CD4-positive, alpha-beta memory T cell (primary cell): ENCODE measurements at places on chromosomes 5 and 9.

- DNase-seq: no peak
These were observed 26.0 kb downstream of the PRDM6 start for GRCh38 chr5:123115020-123115419.

DNA sequence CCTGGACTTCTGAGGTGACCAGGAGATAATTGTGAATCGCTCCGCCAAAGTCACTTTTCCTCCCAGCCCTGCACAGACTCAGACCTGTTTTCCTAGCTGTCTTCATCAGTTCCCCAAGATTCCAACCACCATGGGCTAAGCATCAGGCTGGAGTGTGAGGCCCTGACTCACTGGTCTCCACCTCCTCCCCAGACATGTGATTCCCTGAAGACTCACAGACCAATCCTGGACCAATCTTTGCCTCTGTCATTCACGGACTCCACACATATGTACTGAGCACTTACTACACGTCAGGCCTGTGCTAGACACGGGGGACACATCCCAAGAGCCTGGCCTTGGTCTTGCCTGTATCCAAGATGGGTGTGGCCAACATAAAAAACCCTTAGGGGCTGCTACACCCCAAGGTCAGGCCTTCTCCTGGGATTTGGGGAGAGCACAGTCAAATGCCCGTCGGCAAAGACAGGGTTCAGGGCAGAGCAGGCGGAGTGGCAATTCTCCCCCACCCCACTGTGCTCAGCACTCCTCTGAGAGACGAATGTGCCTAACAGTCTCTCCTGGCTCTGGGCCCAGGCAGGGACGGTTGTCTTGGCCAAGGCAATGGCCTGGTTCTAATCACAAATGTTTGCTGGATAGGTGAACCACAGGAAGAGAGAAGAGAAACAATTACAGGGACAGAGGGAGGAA is 11.9 kb downstream of the EEIG1 start:
- DNase-seq: no peak

GRCh38 chr9:101184813-101185278 is 156.3 kb downstream of the PLPPR1 start:
- DNase-seq: no peak

GRCh38 chr9:96557921-96558320 is 61.7 kb downstream of the CDC14B start:
- DNase-seq: no peak

DNA sequence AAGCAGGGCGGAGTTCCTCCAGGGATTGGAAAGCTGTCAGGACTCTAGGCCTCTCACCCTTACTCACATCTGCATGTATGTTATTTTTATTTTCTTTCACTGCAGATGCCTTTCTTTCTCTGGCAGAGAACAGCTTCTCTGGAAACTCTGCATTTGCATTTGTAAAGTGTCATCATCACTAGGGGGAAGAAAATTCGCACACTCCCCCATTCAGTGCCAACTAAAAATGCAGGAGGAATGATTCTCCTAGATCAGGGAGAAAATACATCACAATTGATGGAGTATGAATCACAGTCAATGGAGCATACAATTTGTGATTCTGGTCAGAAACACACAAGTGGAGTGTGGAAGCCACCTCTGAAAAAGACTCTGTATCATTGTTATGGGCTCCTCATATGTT is 351.4 kb upstream of the FTMT start:
- DNase-seq: no peak

DNA sequence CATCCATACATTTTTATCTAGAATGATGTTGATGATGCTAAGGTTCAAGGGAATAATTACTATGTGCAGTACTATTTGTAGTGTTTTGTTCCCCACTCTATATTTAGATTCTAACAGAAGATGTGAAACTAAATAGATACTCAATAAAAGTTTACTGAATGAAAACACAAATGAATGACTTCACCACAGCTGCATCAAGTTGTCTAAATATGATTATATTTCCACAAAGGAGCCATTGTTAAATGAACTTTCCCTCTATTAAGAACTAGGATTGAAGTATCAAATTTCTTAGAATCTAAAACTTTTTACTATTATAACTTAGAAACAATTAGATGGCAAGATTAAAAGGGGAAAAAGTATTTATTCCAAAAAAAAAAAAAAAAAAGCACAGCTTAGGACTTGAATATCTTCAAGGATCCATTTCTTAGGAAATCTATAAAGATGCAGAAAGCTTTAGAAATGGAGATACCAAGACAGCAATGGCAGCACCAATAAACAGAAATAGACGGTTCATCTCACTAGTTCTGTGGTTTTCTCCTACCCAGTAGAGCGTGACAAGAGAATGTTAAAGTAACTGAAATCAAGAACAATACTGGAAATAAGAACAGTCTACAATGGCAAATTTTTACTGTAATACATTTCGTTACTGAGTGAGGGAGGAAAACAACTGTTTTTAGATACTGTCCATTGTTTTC is 347.6 kb downstream of the EBF1 start:
- no peak for DNase-seq

- no peak for DNase-seq
These were observed 135.8 kb downstream of the KDM4C start for GRCh38 chr9:6893350-6894131.

DNA sequence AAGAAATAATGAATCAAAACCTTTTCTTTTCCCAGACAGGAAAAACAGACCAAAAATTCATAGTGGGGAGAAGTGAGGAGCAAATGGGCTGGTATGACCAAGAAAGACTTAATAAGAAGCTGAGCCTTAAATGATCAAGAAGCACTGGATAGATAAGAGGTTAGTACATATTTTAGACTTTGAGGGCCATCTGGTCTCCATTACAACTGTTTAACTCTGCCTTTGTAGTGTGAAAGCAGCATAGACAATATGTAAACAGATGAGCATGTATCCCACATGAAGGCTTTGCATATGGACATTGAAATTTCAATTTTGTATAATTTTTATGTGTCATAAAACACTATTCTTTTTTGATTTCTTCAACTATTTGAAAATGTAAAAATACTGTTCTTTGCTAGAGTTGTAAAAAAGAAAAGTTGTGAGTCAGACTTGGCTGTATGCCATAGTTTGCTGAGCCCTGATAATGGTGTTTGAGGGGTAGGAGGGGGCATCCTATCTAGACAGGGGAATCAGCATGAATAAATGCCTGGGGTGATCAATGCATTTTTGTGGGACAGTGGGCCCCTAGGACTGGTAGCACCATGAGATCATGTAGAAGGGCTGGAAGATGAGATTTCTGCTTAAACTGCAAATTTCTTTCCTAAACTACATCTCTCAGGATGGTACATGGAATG is 91.8 kb upstream of the GPR151 start:
- no peak for DNase-seq

GRCh38 chr9:110036286-110036685 is 171.7 kb downstream of the C9orf152 start:
- no peak for DNase-seq

DNA sequence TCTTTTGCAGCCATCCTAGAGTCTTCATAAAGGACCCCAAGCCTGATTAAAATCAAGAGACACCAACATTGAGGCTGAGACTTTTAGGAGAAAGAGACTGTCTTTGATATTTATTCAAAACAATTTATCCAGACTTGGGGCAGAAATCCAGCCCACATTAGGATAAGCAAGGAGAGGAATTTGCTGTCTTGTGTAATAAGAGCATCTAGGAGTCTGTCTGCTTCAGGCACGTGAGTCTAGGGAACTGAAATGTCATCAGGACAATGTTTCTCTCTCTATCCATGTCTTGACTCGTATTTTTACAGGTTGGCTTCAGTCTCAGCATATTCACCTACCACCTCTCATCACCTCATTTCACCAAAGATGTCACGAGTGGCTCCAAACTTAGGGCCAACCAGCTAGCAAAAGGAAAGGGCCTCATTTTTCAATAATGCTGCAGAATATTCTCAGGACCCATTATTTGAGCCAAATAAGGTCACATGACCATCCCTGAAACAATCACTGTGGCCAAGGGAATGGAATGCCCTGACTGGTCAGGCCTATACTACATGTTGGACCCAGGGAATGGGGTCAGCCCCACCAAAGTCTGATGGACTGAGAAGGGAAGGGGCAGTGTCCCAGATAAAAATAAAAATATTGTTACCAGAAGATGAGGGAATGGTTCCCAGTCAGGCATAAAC is 70.3 kb upstream of the SAP30L start:
- no peak for DNase-seq

GRCh38 chr9:4126184-4126865 is 173.5 kb downstream of the GLIS3 start:
- no peak for DNase-seq

GRCh38 chr9:94915476-94916450 is 189.3 kb downstream of the AOPEP start:
- no peak for DNase-seq

- no peak for DNase-seq
These were observed 62.0 kb upstream of the GLRX start for GRCh38 chr5:95884511-95884910.

- no peak for DNase-seq
These were observed 4.5 kb upstream of the MSMP start for GRCh38 chr9:35758475-35759050.

- DNase-seq: no peak
These were observed 20.0 kb upstream of the NMUR2 start for GRCh38 chr5:152425083-152425482.

DNA sequence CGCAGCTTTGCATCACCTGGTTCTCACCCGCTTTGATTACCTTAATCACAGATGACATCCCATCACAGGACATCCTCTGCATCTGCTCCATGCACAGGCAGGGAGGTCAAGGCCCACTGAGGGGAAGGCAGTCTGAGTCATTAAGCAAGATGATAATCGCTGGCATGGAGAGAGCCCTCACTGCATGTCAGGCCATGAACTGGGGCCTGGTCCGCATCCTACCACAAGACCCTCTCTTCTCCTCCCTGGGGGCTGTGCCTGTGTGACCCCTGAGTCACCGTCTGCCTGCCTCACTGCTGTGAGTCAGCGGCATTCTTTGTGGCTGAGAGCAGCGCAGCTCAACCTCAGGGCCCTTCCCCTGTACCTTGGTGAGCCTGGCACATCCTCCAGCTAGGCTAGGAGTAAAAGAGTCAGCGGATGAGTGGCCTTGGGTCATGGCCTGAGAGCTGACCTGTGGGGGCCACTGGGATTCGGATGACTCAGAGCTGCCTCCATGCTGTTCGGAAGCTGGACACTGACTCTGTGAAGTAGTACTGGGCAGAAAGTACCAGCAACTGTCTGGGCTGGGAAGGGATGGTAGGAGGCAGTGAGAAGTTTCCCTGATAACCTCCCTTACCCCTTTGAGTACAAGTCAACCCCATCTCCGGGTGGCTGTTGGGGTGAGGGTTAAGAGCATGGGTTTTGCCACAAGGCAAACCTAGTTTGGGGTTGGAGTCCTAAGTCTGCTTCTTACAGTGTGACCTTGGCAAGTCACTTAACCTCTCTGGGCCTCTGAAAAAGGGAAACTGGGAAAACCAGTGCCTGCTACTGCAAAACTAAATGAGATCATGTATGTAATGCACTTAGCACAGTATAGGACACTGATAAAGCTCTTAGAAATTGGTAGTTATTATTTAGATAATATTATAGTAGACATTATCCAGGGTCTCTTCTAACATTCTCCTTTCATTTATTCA is 14.6 kb upstream of the ARSI start:
- DNase-seq: no peak

- no peak for DNase-seq
These were observed 394.9 kb upstream of the CD180 start for GRCh38 chr5:67591491-67591890.

DNA sequence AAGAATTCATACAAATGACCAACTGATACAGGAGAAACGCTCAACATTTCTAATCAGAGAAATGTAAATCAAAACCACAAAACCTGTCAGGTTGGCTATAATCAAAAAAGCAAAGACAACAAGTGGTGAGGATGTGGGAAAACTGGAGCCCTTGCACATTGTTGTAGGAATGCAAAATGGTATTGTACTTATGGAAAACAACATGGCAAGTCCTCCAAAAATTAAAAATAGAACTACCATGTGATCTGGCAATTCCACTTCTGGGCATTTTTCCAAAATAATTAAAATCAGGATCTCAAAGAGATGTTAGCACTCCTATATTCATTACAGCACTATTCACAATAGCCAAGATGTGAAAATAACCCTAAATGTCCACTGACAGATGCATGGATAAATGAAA is 76.1 kb downstream of the FNIP1 start:
- no peak for DNase-seq
